ENCODE measurements at places on chromosomes 7 and 10. TPM values are rescaled to one million over a fixed set of nuclear protein-coding genes. Genes with fewer than 3 reads are reported as not detected.

Gene CALD1
- 272 TPM for total RNA-seq

Gene HOXA4
- not detected for total RNA-seq

Gene SPDYE2B
- not detected for total RNA-seq

Gene HOXA9
- 4.0 TPM for total RNA-seq

Gene SPDYE1
- not detected for total RNA-seq

Gene MEST
- total RNA-seq: 390 TPM

Gene UBE2D4
- 29.9 TPM for total RNA-seq

Gene CCSER2
- 22.3 TPM for total RNA-seq

Gene PARD3
- total RNA-seq: 24.9 TPM

Gene KLF14
- total RNA-seq: 0.58 TPM

Gene TAX1BP1
- 76.9 TPM for total RNA-seq

Gene LRMDA
- 0.12 TPM for total RNA-seq

Gene ANKRD61
- total RNA-seq: not detected

Gene NRCAM
- total RNA-seq: 31.8 TPM

Gene IL2RA
- not detected for total RNA-seq

Gene UTF1
- total RNA-seq: not detected

Gene TUBB8
- total RNA-seq: not detected

Gene AGAP4
- 1.6 TPM for total RNA-seq

Gene CRTAC1
- total RNA-seq: not detected

Gene TMEM176B
- 2.2 TPM for total RNA-seq

Gene CPA2
- total RNA-seq: not detected

Gene ABCB1
- total RNA-seq: not detected

Gene ZNF398
- total RNA-seq: 11.6 TPM

Gene CACNB2
- 1.9 TPM for total RNA-seq

Gene HYAL4
- total RNA-seq: not detected

Gene MALRD1
- total RNA-seq: 0.12 TPM

Gene CALHM1
- total RNA-seq: not detected

Gene ITPRID1
- not detected for total RNA-seq

Gene ACSL5
- 6.5 TPM for total RNA-seq

Gene MRLN
- total RNA-seq: not detected

Gene MYO3A
- total RNA-seq: not detected

Gene CUZD1
- not detected for total RNA-seq

Gene CDHR3
- total RNA-seq: 2.0 TPM

Gene AP1S1
- 88.0 TPM for total RNA-seq

Gene CHRM2
- total RNA-seq: 1.3 TPM

Gene CTBP2
- 36.8 TPM for total RNA-seq

Gene MYPN
- not detected for total RNA-seq

Gene OPALIN
- total RNA-seq: not detected

Gene WIPF3
- total RNA-seq: not detected

Gene HECW1
- total RNA-seq: 0.35 TPM

Gene C10orf67
- not detected for total RNA-seq

Gene LBX1
- total RNA-seq: under 0.01 TPM

Gene PRKCQ
- total RNA-seq: 0.12 TPM

Gene SLC26A5
- total RNA-seq: not detected

Gene CTAGE15
- total RNA-seq: not detected

Gene ANKRD2
- not detected for total RNA-seq

All from pericardium fibroblast (primary cell).